Astrocyte of the hippocampus (primary cell): ENCODE measurements at places on chromosomes 2 and 18.
A peak's percentile ranks its signal among the peaks of the same experiment; 100 is the strongest.

GRCh38 chr2:237478095-237478494, 9.0 kb upstream of the MLPH start:
- no peak for DNase-seq

DNA sequence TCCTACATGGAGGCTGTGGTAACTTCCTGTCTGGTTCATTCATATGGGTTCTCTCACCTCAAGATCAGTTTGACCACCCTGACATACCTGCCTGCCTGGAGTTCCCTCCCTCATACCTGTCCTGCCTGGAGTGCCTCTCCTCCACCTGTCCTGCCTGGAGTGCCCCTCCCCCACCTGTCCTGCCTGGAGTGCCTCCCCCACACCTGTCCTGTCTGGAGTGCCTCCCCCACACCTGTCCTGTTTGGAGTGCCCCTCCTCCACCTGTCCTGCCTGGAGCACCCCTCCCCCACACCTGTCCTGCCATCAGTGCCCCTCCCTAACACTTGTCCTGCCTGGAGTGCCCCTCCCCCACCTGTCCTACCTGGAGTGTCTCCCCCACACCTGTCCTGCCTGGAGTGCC, 461.9 kb downstream of the PTPRM start:
- no peak for DNase-seq

- DNase-seq = no peak
Measured at GRCh38 chr18:74528478-74528877, 5.8 kb upstream of the CNDP1 start.

GRCh38 chr2:74427551-74427950, 6.0 kb downstream of the WDR54 start:
- DNase-seq = no peak

DNA sequence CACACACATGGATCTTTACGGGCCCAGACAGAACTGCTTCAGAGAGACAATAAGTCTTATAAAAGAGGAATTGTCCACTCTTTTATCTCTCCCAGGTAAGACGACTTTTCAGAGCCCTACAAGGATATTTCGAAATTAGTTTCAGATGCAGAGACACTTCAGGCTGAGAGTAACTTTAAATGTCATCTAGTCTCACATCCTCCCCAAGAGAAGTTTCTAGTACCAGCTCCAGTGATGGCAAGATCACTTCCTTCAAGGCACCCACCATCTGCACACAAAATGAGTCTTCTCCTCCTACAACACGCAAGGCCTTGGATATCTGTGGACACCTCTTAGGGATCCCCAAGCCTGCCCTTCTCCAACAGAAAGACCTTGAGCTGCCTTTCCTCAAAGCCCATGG, 39.0 kb upstream of the KLHL29 start:
- DNase-seq = no peak

- DNase-seq = peak; percentile 74
Measured at GRCh38 chr2:26911911-26912861, 58.3 kb upstream of the MAPRE3 start.

GRCh38 chr2:6109831-6110230, 417.6 kb downstream of the SOX11 start:
- no peak for DNase-seq

- no peak for DNase-seq
Measured at GRCh38 chr2:29361231-29361630, 246.0 kb downstream of the CLIP4 start.

- DNase-seq = no peak
Measured at GRCh38 chr2:55478610-55479304, 40.8 kb upstream of the CFAP36 start.

GRCh38 chr2:106026271-106027190, 167.6 kb downstream of the UXS1 start:
- DNase-seq = no peak

DNA sequence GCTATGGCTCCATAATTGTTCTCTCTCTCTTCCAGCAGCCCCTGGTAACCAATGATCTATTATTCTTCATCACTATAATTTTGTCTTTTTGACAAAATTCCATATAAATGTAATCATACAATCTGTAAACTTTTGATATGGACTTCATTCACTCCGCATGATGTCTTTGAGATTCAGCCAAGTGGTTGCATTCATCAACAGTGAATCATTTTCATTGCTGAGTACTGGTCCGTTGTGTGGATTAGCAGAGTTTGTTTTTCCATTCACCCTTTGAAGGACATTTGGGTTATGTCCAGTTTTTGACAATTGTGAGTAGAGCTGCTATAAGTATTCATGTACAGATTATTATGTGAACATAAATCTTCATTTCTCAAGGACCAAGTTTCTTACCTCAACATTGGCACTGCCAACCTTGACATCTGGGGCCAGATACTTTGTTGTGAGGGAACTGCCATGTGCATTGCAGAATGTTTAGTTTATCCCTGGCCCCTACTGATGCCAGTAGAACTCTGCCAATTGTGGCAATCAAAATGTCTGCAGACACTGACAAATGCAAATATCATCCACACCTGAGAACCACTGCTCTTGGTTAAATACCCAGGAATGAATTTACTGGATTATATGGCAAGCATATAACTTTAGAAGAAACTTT, 48.4 kb upstream of the BCL2L11 start:
- DNase-seq = peak; percentile 93

- DNase-seq = no peak
Measured at GRCh38 chr2:96102596-96103186, 13.7 kb downstream of the ADRA2B start.

DNA sequence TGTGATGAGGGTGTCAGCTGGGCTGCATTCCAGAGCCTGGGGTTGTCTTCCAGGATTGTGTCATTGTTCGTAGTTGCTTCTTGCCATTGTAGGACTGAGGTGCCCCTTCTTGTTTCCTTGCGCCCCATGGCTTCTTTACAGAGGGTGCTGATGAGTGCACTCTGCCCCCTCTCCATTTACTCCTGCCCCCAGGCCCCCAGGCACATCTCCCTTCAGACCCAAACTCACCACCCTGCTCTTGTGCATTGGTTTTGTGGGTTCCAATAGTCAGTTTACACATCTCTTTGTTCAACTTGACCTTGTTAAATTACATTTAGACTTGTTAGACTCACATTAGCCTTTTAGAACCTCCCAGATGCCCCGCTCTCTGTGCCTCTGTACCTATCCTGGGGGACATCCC, 33.1 kb downstream of the HJURP start:
- no peak for DNase-seq

- no peak for DNase-seq
Measured at GRCh38 chr18:44741511-44741910, 60.8 kb downstream of the SETBP1 start.

DNA sequence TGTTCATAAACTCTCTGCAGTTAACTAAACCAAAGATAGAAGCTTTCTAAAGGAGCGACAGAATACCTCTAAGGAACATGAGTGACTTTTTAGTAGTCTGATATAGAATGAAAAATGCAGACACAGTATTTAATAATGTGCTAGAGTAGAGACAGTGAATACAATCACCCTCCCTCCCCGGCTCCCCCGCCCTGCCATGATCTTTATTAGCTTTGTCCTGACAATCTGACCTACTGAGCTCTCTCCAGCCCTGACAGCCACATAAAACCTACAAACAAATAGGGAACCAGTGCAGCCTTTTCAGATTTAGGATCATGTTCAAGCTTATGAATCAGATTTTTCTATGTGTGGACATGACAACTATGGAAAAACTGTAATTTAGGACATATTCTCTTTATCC, 777.6 kb upstream of the FANCL start:
- no peak for DNase-seq

GRCh38 chr2:54494087-54494486, 38.0 kb downstream of the SPTBN1 start:
- DNase-seq = no peak

DNA sequence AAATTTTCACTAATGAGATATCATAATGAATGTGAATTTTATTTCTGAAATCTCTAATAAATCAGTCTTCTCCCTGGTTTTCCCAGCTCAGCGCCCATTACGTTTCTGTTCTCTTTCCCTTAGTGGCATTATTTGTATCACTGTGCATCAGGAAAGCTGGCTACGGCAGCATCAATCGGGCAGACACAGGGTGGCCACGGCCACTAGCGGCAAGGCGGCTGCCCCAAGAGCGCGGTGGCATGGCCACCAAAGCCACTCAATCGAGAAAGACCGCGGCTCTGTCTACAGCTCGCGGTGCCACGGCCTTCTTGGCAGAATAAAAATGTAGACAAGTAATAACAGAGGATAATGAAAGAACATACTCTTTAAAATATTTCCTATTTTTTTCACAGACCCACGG, 168.0 kb downstream of the RPIA start:
- DNase-seq = no peak

DNA sequence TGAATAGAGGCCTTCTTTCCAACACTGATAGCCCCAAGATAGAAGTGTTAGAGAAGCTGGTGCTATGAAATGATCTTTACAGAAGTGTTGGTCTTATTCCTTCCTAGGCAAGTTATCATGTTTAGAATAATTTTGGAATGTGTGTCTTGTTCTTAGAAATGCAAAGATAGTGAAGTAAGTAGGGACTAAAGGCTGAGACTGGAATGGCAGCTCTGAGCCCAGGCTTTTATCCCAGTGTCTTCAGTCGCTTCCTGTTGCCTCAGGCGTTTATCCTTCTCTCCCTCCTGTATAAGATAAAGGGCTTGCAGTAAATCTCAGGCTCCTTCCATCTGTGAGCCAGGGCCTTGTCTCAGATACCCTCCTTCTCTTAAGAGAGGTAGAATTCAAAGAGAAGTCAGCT, 218.1 kb downstream of the TPGS2 start:
- no peak for DNase-seq

DNA sequence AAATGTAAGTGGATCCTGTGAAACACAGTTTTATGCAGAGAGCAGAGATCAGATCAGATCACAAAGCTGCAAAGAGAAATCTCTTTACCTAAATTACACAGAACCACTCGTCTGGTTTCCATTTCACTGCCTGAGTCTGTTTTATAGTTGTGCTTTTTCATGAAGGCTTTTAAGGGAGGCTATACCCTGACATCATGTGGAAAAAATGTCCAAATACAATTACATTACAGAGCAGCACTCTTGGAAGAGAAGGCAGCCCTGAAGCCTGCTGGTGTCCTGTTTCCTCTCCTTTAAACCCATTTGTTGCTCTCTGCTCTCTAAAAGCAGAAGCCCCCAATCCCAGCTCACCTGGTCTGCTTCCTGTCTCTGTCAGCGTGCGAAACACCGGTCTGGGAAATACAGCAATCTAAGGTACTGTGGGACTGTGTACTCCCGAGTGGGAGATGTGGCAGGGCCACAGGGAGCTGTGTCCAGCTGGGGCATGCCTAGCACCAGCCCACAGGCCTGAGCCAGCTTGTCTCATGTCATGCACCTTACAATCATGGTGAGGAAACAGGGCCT, 24.8 kb upstream of the ZFP36L2 start:
- peak; percentile 84 for DNase-seq

DNA sequence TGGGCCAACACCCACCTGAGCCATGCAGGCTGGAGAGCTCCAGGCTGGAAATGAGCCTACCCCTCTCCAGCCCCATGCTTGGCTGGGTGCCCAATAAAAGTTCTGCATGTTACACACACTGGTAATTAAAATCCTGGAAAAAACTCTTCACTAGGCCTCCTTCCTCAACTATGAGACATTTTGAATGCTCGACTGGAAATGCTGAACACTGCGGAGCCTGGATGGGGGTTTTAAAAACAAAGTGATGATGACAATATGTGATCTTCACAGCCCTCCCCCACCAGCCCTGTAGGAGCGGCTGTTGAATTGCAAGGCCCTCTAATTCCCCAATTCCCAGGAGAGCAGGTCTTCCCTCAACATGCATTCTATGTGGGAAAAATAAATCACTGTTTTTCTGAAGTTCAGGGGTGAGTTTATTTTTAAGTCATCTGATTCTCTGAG, 179.2 kb downstream of the TTC32 start:
- peak; percentile 23 for DNase-seq

- no peak for DNase-seq
Measured at GRCh38 chr2:28607730-28608499, 112.1 kb downstream of the PLB1 start.

DNA sequence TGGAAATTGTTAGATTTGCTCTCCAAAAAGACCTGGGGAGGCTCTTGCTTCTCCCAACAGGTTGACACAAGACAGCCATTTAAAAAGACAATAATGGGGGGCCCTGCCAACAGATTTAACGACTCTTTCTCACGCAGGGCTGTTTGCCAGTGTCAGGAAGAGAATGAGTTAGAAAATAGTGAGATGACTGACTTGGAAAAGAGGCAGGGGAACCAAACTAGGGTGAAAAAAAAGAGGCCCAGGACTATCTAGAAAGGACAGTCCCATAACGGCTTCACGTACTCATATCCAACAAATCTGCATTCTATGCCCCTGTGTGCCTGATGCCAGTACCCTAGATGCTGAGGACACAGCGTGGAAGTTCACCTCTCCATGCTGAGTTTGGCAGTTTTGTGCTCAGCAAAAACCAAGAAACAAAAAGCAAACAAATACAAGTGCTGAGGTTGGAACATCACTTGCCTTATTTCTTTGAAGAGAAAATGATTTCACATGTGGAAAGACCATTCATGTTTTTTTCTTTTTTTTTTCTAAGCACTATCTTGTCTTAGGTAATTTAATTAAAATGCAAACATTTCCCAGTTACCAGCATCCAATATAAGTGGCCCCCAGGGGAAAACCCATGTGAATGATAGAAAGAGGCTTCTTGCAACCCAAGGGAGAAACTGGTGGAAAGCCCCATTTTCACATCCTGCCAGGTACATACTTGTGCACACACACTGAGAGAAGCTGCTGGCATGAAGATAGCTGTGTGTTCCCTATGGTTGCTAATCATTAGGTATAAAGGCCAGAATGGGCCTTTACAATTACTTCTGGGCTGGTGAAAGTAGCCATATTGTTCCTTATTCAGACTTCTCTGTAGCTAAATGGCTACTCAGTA, 10.6 kb upstream of the WIPF1 start:
- DNase-seq = no peak

DNA sequence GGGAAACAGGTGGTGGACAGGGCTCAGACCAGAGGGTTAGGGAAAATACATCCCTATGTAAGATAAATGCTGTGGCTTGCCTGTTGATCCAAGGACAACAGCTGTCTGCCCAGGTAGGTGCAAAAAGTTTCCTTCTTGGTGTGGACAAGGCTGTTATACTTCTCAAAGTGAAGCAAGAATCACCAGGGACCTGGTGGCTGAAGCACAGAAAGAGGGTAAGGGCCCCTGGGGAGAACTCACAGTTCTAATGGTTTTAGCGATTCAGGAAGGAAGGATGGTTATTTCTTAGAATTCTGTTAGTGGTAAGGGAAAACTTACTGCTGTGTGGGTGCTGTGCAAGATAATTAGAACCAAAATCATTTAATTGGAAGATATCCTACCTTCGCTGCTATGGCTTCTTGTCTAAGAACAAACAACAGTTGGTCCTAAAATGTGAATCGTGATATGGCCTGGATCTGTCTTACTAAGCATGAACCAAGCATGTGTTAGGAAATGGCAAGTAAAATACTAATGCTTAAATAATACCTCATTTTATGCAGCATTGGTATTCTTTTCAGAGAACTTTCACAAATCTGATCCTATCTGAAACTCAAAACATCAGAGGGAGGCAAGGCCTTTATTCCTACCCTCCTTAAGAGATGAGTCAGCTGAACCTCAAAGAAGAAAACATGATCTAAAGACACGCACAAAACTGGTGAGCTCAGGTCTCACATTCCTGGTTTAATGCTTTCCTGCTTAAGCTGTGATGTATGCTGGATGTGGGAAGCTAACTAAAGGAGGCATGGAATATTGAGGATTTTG, 159.2 kb upstream of the THUMPD2 start:
- DNase-seq = peak; percentile 89
